T-helper 9 cell (primary cell): ENCODE measurements at places on chromosomes 1 and 21.

- no peak for DNase-seq
Measured at GRCh38 chr1:78829644-78830043, 176.9 kb downstream of the ADGRL4 start.

DNA sequence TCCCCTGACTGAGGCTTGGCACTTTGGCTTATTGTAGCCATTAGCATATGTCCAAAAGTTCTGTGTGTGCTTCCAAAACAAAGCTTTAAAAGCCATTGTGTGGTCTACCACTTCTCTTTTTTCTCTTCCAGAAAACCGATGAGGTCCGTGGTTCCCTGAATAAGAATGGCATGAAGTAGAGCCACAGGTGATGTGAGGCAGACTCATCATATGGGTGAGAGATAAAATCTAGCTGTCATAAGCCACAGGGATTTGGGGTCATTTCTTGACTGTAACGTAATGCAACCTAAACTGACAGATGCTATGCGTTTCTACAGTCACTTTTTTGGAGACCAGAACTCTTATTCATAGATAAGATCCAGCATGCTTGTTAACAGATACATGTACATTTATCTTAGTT, 7.0 kb upstream of the GREM2 start:
- DNase-seq = no peak

DNA sequence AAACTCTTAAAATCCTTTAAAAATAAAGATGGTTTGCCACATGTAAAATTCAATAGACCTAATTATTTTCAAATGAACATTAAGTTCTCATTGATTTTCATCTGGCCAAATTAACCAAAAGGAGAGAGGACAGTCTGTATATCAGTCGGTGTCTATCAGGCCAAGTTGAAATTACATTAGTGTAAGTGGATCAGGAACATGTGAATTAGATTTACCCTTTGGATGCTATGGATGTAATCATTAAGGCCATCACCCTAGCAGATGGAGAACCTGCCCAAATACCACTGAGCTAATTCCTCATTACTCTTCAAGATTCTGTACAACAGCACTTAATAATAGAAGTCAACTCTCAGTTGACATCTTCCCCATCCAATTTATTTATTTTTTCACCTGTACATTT, 29.5 kb upstream of the DPT start:
- no peak for DNase-seq

DNA sequence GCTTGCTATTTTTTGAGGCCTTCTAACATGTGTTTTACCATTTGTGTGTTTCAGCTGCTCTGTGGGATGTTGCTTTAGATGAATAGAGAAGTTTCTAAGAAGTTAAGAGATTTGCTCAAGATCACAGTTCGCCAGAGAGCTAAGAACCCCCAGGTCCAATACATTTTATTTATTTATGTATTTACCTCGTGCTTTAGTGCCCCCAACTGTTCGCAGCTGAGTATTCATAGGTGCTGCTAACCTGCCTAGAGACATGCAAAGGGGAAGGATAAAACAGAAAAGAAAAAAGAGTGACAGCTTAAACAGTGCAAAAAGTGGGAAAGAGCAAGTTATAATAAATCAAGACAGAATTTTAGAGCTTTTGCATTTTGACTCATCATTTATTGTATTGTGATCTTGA, 31.1 kb downstream of the NFYC start:
- DNase-seq = no peak

DNA sequence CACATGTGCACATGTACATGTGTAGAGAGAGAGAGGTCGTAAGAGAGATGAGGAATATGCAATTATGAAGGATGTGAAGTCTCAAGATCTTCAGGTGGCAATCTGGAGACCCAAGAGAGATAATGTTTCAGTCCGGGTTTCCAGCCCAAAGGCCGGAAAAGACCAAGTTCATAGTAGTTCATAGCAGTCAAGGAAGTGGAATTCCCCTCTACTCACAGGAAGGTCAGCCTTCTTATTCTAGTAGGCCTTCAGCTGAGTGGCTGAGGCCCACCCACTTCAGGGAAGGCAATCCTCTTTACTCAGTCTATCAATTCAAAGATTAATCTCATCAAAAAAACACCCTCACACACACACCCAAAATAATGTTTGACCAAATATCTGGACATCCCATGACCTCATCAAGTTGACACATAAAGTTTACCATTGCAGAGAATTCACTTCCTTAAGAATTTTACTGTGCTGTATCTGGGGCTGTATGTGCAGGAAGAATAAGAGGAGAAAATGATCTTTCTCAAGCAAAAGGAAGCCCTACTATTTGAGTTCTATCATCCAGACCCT, 114.6 kb downstream of the TNFSF18 start:
- no peak for DNase-seq

GRCh38 chr1:116825207-116825719, 71.0 kb downstream of the CD2 start:
- DNase-seq = no peak

- DNase-seq = no peak
Measured at GRCh38 chr21:20944139-20944538, 54.1 kb upstream of the NCAM2 start.

- DNase-seq = no peak
Measured at GRCh38 chr1:81708250-81708649, 92.5 kb upstream of the ADGRL2 start.

DNA sequence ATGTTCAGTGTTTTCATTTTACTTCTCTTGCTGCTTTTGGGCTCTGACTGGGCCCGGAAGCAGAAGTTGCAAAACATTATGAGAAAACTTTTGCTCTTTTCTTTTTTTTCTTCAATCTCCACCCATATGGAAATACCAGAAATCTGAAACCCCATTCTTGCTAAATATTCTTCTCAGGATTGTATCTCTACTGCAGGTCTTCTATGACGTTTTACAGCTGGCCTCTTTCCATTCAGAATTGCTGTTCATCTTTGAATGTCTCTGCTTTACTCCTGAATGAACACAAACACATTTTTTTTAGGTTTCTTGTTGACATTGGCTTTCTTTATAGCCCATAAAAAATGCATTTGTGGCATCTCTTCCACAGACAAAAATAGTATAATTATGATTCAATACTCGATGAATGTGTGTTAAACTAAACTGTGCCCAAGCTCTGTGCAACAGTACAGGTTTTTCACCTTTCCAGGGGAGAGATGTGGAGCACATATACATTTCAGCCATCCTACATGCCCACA, 18.8 kb downstream of the PTPRC start:
- no peak for DNase-seq

DNA sequence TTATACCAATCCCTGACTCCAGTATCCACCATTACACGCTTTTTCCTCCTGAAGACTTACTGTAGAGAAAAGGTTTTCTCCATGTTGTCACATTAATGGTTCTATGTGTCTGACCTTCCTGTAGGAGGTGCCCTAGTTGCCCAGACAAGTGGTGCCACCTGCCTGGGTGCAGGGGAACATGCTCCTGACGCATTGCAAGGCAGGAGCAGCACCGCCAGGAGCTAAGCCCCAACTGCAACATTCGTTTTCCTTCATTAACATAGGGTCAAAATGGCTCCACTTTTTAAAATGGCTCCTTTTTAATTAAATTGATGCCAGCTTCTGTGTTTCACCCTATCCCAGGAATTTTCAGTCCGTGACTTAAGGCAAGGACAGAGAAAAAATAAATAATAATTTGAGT, 220.1 kb upstream of the SAMSN1 start:
- no peak for DNase-seq

GRCh38 chr1:43944860-43945259, 1.9 kb upstream of the IPO13 start:
- no peak for DNase-seq

GRCh38 chr1:230220478-230220877, 153.4 kb downstream of the GALNT2 start:
- DNase-seq = no peak

GRCh38 chr1:244220410-244220809, 169.3 kb downstream of the ZBTB18 start:
- DNase-seq = no peak

- no peak for DNase-seq
Measured at GRCh38 chr1:22860414-22860800, 112.3 kb downstream of the LACTBL1 start.

DNA sequence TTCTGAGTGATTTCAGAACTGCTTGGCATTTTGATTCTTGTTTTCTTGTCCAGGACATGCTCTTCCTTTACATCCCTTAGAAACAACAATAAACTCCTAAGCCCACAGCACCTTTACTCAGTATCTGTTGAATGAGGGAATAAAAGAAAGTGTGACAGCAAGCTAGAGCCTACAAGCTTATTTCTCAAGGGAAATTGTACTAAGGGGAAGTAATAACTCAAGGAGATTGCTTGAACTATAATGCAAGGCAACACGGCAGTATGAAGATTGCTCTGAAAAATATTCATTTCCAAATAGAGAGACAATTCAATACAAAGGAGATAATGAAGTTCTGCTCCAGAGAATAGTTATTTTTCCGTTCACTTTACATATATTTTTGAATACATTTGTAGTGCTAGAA, 6.5 kb downstream of the OR6P1 start:
- no peak for DNase-seq

GRCh38 chr1:228062812-228063211, 19.7 kb upstream of the ARF1 start:
- no peak for DNase-seq

DNA sequence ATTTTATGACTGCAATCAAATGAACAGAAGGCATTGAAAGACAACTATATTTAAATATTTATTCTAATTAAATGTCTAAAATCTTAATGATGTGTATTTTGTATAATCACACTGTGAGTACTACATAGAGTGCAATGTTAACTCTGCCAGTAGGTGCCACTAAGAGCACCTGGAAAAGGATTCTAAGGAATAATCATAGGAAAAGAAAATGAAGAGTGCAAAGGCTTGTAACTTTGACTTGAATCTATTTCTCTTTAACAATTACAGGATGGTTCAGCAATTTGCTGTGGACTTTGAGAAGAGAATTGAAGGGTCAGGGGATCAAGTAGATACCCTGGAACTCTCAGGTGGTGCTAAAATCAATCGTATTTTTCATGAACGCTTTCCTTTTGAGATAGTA, 200.4 kb downstream of the DNM3 start:
- DNase-seq = no peak

DNA sequence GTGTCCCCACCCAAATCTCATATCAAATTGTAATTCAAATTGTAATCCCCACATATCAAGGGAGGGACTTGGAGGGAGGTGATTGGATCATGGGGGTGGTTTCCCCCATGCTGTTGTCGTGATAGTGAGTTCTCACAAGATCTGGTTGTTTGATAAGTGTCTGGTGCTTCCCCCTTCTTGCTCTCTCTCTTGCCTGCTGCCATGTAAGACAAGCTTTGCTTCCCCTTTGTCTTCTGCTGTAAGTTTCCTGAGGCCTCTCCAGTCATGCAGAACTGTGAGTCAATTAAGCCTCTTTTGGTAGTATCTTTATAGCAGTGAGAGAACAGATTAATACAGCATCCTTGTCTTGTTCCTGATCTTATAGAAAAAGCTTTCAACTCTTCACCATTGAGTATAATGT, 6.5 kb upstream of the LRRC39 start:
- DNase-seq = no peak

GRCh38 chr1:182217967-182218366, 156.5 kb upstream of the ZNF648 start:
- no peak for DNase-seq

DNA sequence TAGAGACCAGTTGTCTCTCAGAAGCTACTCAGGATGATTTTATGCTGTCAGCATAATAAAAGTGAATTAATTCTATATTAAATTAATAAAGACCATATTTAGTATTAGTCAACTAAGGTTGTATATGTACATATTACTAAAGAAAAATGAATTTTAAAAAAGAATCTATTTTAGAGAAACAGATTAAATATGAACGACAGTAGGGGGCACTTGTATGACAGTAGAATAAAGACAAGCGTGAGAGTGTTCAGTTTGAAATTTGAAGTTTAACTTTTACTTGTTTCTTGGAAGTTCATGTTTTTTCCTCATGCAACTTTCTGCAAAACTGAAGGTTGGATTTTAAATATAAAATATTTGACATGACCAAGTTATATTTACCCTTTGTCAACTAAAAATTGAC, 67.9 kb upstream of the MACF1 start:
- DNase-seq = no peak

DNA sequence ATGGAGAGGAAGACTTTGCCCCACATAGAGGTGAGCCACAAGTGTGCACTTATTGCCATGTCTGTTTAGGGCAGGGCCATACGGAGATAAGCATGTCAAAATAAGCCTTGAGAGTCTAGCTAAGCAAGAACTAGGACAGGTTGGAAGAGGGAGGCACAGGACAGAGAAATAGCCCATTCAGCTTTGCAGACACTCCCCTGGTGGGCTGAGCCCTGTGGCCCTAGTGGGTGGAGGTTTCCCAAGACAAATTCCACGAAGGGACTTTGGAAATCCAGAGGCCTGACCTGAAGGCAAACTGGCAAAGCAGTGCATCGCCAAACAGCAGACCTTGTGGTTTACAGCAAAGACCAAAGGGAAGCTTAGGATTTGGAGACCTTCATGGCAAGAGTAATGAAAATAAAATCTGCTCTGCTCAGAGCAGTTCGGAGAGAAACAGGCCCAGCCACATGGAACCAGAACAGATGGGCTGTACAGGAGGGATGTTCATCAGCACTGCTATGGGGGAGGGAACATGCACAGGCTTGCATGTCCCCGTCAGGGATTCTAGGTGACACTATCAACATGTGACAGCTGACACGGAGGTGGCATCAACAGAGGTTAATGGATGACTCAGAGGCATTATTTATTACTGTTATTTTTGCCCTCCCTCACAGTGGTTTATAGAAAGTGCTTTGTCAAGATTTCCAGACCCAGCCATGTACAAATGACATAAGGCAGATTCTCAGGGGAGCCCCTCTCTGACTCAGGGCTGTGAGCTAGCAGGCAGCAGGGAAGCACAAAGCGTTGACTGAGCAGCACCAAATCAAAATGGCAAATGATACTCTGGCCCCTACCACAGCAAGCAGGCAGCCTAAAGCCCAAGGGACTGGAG, 90.1 kb upstream of the IRF2BP2 start:
- no peak for DNase-seq

GRCh38 chr1:214354440-214355148, 73.6 kb downstream of the SMYD2 start:
- no peak for DNase-seq

GRCh38 chr21:31078216-31078615, 39.9 kb upstream of the KRTAP19-8 start:
- DNase-seq = no peak

DNA sequence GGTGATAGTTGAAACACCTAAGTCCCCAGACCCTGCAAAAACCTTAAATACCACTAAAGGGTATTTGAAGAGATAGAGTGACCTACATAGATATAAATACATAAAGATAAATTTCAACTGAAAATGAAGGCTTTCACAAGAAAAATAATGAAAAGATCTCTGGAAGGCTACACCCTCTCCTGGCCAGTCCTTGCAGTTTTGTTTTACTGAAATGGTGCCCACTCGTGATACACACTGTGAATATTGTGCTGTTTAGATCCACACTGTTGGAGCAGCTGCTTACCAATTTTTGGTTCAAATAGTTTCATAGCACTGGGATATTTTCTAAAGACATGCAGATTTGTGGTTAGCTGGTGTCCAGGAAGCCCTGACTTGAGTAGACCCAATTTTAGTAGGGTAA, 31.5 kb upstream of the RNF187 start:
- no peak for DNase-seq

GRCh38 chr1:37034121-37035013, at the start of gene GRIK3:
Gene GRIK3 (minus strand): TSS chr1:37034515. CDS start chr1:37034108, 407 bp downstream.
- no peak for DNase-seq

GRCh38 chr1:3924825-3925220, 24.8 kb upstream of the C1orf174 start:
- DNase-seq = no peak
